ENCODE measurements at places on chromosomes 11 and 22.

DNA sequence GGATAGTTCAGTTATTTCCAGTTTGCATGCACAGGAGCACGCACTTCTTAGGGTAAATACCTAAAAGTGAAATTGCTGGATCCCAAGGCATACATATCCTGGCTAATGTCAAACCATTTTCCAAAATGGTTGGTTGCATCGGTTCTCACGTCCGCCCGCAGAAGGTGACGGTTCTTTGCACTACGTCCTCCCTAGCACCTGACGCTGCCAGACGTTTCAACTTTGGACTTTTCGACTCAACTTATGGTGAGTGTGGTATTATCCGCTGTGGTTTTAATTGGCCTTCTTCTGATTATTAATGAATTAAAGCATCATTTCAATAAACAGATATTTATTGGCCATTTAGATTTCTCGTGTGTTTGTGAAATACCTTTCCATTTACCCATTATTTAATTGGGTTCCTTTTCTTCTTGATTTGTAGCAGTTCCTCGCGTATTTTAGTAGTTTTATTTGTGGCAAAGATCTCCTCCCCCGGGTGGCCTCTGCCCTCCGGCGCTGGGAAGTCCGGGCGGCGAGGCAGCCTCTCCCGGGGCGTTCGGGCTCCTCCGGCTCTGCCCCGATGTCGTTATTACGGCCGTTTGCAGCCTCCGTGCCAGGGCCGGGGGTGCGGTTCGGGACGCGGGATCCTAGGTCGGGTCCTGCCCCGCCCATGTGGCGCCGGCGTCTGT lies at the start of gene JHY:
TSS of gene JHY (plus strand) at position 571 of the 668 bp plus-strand sequence. CDS start 3,091 bp downstream, outside the sequence.
- DNase-seq, result no peak

- no peak for DNase-seq
These were observed 124.3 kb upstream of the ALX4 start for GRCh38 chr11:44434191-44434590.

GRCh38 chr11:114479331-114479730 lies 40.1 kb downstream of the REXO2 start:
- DNase-seq, result no peak

DNA sequence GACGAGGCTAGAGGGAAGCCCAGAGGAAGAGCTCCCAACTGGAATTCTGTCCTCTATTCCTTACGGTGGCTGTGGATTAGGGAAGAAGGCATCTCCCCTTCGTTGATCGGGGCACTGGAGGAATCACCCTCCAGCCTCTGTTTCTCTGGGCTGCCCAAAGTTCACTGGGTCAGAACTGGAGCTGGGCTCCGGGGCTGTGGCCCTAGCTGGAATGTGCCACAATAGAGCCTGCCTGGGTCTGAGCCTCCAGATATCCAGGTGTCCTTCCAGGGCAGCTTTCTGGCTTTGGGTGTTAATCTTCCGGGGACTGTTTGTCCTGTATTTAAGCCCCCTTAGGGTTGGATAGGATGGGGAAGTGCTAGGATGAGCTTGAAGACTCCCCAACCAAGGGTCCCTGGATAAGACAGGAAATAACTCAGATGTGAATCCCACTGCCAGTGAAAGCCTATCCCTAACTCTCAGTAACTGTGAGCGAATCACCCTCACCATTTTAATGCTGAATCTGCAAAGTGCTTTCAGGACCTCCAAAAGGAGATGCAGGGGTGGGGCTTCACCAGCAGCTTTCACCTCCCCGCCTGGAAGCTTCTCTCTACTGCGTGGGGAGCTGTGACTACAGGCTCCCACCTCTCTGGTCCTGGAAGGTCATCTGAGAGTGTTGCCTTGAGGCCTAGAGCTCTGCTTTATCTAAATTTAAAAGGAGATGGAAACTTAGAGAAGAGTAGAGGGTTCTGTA lies 9.5 kb downstream of the YPEL4 start:
- no peak for DNase-seq

- DNase-seq, result no peak
These were observed 14.6 kb downstream of the RPS6KA4 start for GRCh38 chr11:64373598-64373974.
